ENCODE measurements at places on chromosomes 16 and 17.

DNA sequence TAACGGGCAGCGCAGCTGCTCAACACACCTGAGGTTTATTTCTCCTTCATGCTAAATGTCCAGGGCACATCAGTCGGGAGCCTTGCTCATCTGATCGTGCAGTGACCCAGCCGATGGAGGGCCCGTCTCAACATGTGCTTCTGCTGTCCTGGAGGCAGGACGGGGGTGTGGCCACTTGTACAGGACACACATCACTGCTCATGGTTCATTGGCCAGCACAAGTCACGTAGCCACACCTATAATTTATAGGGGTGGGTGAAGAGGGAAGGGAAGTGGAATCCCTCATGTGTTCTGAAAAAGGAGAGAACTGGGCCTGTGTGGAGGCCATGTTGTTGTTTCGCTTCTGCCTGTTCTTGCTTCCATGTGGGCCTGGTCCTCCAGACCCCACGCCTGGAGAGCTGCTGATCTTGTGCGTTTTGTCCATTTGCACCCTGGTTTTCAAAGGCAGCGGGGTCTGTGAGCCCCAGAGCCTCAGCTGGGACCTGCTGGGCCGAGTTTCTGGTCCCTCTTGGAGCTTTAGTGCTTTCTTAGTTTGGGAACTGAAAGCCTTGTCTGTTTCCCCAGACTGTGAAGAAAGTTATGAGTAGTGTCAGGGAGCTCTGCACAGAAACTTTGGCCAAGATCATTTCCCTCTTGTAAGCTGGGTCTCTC lies 60.5 kb downstream of the CMIP start:
- no peak for DNase-seq

- no peak for DNase-seq
Measured at GRCh38 chr16:27215660-27216059, 12.3 kb downstream of the KDM8 start.

DNA sequence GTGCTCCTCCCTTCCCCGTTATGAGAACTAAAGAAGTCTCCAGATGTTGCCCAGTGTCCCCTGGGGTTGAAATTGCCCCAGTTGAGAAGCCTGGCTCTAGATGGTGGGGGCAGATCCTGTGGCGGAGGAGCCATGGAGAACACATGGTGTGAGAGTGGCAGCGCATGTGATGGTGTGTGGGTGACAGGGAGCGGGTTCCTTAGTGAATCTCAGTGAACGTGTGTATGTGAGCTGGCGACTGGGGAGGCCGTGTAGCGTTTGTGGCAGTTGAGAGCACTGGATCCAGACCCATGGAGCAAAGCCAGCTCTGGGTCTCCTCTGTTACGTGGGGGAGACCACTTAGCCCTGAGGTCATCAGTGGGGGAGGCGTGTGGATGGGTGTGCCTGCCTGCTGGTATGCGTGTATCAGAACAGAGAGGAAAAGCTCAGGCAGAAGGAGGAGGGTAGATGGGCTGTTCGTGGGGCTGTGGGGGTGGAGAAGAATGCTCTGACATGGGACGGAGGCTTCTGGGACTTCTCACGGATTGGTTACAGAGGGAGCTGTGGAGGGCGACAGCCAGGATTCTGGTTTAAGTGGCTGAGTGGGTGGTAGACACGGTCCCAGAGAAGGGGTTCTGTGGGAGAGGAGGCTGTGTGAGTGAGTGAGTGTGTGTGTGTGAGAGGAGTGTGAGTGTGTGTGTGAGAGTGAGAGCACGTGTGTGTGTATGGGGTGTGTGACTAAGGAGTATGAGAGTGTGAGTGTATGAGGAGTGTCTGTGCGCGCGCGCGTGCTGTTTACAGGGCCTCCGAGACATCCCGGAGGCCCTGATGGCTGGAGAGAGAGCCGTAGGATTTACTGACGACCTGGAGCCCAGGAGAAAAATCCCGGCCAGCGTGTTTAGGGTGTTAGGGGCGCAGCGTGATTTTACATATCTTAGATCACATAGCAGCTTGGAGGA lies 193.8 kb downstream of the SNX29 start:
- peak; percentile 29 for DNase-seq

- peak; percentile 70 for DNase-seq
Measured at GRCh38 chr17:81322271-81323082, 27.4 kb upstream of the SLC38A10 start.

GRCh38 chr16:66641387-66641786 lies 36.9 kb downstream of the CMTM3 start:
- DNase-seq = no peak

DNA sequence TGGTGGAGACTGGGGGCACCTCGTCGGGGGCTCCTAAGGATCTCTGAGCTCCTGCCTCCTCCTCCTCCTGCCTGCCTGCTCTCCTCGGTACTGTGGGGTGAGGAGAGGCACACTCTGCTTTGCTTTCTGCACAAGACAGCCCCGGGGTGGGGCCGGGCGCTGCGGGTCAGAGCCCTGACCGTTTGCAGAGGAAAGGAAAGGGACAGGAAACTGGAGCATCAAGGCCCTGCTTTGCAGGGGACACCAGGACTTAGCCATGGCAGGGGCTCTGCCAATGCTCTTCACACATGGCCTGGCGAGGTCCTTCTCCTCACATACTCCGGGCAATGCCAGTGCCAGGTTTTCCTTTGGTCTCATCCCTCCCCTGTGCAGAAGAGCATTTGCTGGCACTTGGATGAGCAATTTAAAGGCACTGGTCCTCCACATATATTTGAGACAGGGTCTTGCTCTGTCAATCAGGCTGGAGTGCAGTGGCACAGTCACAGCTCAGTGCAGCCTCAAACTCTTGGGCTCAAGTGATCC lies 23.8 kb upstream of the DOC2B start:
- no peak for DNase-seq

GRCh38 chr17:30380643-30381339 lies 2.1 kb downstream of the CPD start:
- DNase-seq = no peak

- DNase-seq = no peak
Measured at GRCh38 chr16:11383481-11384183, 38.4 kb downstream of the RMI2 start.

DNA sequence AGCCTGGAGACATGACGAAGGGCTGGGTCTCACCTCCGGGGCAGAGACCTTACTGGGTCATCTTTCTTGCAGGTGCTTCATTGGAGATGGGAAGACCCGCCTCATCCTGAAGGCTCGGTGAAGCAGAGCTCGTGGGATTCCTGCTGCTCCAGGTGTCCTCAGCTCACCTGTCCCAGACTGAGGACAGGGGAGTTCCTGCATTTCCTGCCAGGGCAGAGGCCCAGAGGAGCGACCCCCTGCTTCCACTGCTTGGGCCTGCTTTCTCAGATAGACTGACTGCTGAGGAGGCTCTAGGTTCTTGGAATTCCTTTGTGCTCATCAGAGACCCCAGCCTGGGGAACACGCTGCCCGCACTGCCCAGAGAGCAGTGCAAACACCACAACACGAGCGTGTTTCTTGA lies 11.6 kb downstream of the AQP8 start:
- no peak for DNase-seq

- DNase-seq = peak; percentile 98
Measured at GRCh38 chr17:46266656-46267544, 28.0 kb upstream of the LRRC37A start.

DNA sequence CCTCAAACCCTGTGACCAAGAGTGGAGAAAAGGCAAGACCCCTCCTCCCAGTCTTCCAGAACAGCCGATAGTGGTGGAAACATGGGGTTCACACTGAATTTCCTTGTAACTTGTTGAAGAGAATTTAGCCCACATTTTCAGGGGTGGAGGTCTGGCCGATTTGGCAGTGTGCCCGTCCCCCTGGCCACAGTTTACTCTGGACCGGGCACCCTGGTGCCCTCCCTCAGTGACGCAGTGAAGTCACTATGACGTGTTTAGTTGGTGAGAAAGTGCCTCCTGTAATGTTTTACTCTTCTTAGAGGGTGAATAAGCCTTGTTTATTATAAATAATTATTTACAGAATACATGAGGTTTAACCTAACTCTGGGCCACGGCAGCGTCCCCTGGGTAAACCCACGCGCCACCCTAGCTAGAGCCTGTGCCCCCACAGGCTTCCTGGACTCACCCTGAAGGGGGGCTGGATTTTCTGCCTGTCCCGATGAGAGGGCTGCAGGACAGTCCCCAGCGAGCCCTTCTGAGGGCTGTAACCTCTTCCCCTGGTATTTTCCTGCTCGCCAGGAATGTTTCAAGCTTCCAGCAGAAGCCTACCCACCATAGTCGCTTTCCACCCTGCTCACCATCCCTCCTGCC lies 316.9 kb downstream of the SEC14L1 start:
- no peak for DNase-seq

DNA sequence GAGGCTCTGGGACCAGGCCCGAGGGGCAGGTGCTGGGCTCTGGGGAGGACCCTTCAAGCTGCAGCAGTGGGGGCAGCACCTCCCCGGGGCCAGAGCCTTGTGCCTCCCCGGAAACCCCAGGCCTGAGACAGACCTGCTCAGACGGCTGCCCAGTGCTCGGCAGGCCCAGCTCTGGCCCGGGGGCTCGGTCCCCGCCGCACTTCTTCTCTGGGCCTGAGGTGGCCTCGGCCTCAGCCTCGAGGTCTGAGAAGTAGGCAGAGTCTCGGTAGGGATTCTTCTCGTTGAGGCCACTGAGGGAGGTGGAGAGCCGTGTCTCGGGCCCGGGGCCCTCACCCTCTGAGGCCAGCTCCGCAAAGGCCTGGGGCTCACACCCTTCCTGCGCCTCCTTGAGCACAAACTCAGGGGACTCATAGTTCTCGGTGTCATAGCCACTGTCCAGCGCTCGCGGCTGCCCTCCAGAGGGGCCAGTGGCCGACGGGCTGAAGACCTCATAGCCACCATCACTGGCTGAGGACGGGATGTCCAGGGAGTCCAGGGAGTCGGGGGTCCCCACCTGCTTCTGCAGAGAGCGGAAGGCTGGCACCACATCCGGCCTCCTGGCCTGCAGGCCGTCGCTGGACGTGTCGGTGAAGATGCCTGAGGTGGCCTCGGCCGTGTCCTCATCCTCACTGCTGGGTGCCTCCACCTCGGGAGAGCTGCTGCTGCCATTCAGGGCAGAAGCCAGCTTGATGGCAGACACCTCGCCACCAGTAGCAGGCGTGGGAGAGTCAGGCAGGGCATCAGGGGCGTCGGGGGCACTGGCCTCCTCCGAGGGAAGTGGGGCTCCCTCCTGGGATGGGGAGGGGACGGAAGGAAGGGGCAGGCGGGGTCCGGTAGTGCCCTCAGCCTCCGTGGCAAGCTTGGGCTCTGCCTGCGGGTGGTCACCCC lies 44.3 kb upstream of the PVALEF start:
- no peak for DNase-seq

GRCh38 chr16:21727344-21727743 lies 63.6 kb downstream of the OTOA start:
- no peak for DNase-seq

GRCh38 chr17:9071811-9072498 lies 50.6 kb downstream of the NTN1 start:
- DNase-seq = peak; percentile 29

DNA sequence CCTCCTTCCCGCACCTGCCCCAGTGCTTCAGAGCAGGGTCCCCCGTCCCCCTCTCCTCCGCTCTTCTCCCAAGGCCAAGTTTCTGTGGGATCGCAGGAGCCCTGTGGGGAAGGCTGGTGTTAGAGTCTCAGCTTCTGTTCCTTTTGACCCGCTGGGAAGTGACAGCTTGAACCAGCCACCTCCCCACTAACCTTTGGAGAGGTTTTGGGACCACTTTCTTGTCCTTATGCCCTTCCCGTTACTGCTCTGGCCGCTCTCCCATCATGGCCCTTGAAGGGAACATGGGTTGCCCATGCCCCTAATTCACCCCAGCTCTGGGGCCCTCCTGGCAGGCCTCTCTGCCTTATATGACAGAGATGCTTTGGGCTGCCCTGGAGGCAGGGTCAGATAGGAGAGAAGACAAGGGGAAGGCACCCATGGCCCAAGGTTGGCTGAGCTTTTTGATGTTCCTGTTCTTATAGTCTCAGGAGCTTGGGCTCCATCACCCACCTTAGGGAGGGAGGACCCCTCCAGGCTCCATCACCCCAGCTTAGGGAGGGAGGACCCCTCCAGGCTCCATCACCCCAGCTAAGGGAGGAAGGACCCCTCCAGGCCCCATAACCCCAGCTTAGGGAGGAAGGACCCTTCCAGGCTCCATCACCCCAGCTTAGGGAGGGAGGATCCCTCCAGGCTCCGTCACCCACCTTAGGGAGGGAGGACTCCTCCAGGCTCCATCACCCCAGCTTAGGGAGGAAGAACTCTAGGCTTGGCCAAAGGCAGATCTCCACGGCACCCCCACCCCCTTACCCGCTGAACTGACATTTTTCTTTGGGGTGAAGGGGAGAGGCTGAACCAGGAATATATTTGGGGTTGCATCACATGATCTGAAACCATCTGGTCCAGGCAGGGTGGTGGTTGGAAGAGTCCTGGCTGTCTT lies 45.0 kb downstream of the NT5M start:
- no peak for DNase-seq

DNA sequence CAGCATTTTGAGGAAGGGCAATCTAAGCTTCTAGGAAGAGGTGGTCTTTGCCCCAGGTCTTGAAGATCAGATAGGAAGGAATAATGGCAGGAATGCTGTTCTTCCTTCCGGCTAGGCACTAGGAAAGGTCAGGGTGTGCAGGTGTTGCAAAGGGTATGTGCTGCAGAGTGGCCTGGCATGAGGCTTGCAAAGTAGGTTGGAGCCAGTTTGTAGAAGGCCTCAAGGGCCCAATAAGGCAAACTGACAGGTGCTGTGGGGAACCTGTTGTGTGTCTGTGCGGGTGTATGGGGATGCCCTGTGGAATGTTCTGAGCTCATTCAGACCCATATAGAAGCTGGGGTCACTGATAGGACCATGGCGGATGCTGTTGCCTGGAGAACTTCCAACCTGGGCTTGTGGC lies 12.7 kb downstream of the MSI2 start:
- no peak for DNase-seq

GRCh38 chr17:55683550-55684315 lies 38.9 kb downstream of the TMEM100 start:
- no peak for DNase-seq

GRCh38 chr17:77926981-77927380 lies 31.5 kb upstream of the TNRC6C start:
- no peak for DNase-seq

DNA sequence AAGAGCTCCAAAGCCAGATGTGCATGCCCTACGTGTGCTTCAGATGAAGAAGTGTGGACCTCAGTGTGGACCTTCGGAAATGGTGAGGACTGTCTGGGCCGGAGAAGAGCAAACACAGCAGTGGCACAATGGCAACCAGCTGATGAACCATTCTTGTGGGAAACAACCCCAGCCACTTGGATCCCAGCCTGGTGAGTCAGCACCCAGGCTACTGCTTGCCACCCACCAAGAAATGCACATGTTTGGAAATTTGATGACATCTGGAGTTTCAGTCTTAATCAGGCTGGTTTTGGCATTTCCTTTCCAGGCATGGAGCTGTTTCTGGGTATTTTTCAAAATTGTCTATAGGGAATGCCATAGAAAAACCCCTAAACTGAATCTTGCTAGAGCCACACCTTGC lies 42.7 kb downstream of the DYNLRB2 start:
- DNase-seq = peak; percentile 60

Measured in GM03348 (cell line).